ENCODE measurements at places on chromosomes 5 and 9.

- peak; percentile 7 for DNase-seq
Observed at GRCh38 chr9:120692901-120693699, 21.2 kb downstream of the MEGF9 start.

GRCh38 chr9:437066-437465 is 222.4 kb downstream of the DOCK8 start:
- DNase-seq, result no peak

DNA sequence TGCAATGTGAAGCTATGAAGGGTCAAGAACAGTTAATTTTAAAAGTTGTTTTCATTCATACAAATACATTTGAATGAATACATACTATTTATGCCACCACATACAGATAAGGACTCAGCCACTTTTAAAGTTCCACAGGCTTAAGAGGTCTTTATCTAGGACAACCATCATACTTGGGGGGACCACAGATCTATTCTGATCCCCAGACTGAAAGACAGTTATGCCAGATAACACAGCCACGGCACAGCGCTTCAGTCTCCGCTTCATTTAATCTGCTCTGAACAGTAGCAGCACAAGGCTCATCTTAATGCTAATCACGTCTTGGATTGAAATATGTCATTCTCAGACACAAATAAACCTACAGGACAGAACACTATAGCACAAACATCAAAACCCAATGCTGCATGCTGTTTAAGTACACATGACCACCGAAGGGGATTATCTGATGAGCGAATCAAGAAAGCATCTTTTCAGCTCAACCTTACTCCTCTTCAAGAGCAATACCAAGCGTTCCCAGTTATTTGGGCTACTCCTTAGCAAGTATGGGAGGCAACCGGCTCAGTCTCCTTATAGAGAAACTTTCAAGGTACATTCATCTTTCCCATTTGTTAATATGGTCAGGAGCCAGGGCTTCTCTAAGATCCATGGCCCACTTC is 33.3 kb downstream of the PUM3 start:
- no peak for DNase-seq

DNA sequence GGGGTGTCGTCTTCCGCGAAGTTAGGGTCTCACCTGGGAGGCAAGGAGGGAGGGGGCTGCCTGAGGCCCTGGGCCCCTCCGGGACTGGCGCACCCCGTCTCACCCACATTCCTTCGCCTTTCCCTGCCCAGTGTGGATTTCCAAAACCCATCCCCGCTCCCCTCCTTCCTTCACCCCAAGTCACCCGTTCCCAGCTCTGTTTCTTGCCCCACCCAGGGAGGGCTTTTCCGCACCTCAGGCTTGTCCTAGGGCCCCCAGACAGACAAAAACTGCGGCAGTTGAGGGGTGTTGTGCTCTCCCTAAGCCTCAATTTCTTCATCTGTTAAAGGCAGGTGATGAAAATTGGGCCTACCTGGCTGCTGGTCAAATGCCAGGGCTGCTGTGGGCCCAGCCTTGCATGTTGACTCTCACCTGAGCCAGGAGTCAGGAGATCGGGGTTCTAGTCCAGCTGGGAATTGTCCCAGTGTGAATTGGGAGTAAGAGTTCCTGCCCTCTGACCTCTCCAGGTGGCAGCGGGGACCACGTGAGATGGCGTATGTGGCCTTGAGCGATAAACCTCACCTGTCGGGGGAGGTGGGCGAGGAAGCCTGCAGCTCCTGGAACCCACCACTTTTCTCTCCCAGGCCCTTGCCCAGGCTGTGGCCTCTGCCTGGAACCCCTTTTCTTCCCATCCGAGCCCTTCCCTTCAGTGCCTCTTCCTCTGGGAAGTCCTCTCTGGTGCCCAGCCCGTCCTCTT is 143.4 kb upstream of the IER5L start:
- peak; percentile 9 for DNase-seq

- no peak for DNase-seq
Observed at GRCh38 chr5:150148117-150148927, 7.3 kb downstream of the PDGFRB start.

DNA sequence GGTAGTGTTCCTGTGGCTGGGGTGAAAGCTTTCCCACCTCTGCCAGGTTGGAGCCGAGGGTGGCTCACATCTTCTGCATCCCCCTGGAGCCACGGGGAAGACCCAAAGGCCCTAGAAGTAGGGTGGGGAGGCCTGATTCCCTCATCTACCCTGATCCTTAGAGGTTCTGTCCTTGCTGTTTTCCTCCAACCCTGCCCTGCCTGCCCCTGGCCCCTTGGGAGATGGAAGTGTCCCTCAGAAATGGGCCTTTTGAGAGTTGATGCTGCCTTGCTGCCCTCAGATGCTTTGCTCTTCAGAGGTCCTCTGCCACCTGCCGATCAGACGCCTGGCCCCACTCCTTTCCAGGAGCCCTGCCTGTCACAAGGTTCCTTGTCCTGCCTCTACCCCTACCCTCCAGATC is 6.3 kb downstream of the CCL19 start:
- no peak for DNase-seq

GRCh38 chr5:51843893-51844292 is 460.6 kb downstream of the ISL1 start:
- no peak for DNase-seq

GRCh38 chr9:88007291-88007650 is 32.9 kb upstream of the CDK20 start:
- DNase-seq, result no peak

DNA sequence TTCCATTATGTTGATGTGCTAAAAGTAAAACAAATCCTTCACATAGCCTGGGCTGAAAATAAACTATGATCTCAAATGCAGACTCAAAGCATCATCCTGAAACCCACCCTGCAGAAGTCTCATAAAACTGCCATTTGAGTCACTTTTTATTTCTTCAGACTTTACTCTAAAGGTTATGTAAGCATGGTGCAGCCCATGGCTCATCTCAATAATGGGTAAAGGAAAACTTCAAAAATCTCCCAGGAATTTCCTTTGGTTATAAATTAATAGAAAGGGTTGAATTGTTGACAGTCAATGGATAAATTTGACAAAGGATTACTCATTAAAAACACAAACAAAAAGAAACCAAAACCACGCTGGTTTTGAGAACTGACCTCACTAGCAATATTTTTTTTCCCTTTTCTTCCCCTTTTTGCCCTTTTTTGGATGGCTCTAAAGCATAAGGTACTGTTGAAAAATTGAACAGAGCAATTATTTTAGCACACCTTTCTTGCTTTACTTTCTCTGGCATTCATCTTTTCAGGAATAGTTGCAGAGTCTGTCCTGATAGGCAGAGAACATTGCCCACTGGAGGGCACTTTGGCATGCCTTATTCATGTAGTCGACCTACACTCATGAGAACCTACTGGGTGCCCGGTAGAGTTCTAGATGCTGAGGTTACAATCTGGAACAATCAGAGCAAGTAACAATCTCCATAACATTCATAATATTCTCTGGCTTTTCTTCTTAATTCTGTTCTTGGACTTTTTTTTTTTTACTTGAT is 191.4 kb downstream of the TMEM167A start:
- no peak for DNase-seq

- no peak for DNase-seq
Observed at GRCh38 chr9:86286278-86286677, 3.9 kb upstream of the ISCA1 start.

- DNase-seq, result no peak
Observed at GRCh38 chr5:83711982-83712601, 8.6 kb downstream of the HAPLN1 start.

GRCh38 chr5:176902911-176903664 is 3.9 kb upstream of the HK3 start:
- DNase-seq, result no peak

DNA sequence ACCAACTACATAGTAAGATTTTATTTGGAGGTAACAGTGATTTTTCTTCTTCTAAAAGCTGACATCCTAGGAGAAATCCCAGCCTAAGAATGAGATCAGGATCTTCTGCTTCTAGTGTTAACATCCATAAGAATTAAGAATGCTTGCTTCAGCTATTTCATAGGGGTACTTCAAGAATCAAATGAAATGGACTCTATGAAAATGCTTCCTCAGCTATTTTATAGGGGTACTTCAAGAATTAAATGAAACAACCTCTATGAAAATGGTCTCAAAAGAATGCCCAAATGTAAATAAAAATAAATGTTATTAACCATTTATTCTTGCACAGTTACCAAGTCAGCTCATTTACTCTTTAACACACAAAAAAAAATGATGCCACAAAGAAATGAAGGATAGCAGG is 31.5 kb downstream of the ZNF608 start:
- no peak for DNase-seq
